CD4-positive, alpha-beta T cell treated with Interferon gamma for 1 hour (primary cell): ENCODE measurements at places on chromosomes 4 and X.

- peak; percentile 16 for DNase-seq
Measured at GRCh38 chrX:74421036-74421739, at the start of gene SLC16A2. TSS of gene SLC16A2 (plus strand) at chrX:74421493. CDS start at chrX:74421638, 145 bp downstream.

- no peak for DNase-seq
Measured at GRCh38 chr4:17760626-17761025, 20.8 kb downstream of the FAM184B start.

- DNase-seq = no peak
Measured at GRCh38 chr4:3304831-3305609, 12.2 kb downstream of the RGS12 start.

- no peak for DNase-seq
Measured at GRCh38 chr4:119683518-119683917, 54.9 kb upstream of the PDE5A start.

DNA sequence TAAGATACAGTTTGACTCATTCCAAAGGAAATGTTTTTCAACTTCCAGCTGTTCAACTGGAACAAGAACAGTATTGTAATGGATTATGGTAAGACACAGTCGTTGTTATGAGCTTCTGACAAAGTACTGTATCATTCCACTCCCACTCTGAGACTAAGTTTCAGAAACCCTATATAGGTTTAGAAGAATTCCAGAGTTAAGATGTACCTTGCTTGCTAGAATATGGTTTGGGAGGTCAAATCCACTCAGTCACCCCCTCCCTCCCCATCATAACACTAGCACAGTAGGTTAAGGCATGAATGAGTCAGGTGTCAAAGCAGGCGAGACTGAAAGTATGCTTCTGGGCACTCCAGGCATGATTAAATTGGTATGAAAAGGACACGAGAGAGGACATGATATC lies 339.7 kb downstream of the DMD start:
- no peak for DNase-seq

DNA sequence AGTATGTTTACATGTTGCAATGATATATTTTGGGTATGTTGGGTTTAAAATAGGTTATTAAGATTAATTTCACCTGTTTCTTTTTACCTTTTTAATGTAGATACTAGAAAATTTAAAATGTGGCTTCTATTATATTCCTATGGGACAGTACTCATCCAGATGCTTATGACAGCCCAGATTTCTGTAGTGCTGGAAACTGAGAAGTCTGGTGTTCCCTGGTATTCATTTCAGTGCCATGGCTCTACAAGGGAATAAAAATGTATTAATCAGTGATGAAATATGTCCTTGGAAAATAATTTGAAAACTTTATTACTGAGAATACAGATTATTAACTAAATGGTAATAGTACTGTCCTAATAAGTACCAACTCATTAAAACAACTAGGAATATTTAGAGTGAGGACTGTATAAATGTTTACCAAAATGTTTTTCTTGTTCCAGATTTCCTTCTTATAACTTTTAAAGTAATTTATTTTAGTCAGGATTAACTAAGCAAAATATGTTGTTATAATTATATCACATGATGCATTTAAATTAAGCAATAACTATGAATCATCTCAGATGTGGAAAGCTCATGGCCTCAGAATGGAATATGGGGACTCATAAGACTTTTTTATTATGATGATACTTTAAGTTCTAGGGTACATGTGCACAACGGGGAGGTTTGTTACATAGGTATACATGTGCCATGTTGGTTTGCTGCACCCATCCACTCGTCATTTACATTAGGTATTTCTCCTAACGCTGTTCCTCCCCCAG lies 25.3 kb downstream of the ARHGAP24 start:
- DNase-seq = no peak

DNA sequence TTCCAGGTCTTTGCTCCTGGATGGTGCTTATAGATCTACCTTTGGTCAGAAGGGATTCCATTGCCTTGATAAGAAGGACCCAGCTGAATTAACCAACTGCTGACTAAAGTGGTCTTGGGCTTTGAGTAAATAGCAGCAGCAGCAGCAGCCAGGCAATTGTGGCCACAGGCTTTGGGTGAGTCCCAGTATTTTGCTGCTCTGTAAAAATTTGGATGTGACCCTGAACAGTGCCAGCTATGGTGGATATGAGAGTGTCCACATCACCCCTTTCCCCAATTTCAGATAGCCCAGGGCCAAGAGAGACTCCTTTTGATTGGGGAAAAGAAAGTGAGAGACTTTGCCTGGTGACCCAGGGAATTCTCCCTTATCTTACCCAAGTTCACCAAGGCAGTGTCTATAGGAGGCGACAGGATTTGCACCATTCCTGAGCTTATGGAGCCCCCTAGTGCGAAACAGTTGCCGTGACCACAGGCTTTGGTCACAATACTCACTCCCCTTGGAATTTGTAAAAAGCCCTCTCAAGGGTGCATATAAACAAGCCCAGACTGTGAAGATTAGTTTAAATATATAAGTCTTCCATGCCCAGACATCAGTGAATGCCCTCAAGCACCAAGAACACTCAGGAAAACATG lies 518.0 kb downstream of the TMA16 start:
- no peak for DNase-seq
